ENCODE measurements at places on chromosomes 7 and 10.

DNA sequence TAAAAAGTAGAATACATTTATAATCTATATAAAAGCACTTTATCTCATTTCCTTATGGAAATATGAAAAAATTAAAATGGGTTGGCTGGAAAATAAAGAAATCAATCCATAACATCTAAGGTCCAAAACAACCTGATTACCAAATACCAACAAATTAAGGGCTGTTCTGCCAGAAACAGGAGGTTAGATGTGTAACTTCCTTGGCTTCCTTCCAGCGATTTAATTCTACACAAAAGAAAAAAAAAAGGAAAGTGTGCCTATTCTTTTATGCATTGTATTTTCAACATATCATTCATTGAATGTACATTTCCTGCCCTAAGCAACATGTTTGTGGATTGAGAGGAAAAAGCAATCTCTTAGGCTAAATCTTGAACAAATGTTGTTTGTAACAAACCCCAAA lies 36.2 kb upstream of the USP6NL start:
- no peak for DNase-seq

DNA sequence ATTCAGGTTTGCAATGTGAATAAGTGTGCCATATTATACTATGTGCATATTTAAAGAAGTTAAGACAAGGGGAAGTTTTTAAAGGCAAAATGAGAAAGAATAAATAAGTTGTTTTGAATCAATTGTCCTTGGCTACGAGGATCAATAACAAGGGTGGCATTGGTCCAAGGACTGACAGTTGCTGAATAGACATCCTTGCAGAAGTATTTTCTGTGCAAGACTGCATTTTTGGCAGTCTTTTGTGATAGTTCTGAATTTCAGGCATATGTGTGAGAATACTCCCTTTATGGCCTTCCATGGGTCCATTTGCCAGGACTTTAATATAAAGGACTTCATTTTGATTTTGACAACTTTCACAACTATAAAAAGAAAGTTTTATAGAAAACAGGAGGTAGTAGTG lies 5.4 kb upstream of the LIPA start:
- DNase-seq: no peak

GRCh38 chr10:60209874-60210570 lies 179.7 kb downstream of the ANK3 start:
- no peak for DNase-seq

DNA sequence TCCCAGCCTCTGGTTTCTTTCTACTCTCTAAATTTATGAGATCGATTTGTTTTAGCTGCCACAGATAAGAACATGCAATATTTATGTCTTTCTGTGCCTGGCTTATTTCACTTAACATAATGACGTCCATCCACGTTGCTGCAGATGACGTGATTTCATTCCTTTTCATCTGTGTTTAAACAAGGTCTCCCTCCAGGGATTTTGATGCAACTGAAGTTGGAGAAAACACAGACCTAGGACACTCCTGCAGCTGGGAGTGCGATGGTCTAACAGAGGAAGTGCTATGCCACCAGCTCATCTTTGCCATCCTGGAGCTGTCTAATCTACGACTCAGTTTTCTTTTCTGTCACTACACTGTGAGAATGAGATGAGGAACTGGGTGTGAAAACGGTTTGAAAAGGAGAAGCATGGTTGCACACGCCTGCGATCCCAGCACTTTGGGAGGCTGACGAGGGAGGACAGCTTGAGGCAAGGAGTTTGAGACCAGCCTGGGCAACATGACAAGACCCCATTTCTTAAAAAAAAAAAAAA lies 1.5 kb upstream of the KCTD7 start:
- DNase-seq: no peak

- DNase-seq: no peak
Observed at GRCh38 chr10:84005403-84005802, 133.9 kb upstream of the GHITM start.

DNA sequence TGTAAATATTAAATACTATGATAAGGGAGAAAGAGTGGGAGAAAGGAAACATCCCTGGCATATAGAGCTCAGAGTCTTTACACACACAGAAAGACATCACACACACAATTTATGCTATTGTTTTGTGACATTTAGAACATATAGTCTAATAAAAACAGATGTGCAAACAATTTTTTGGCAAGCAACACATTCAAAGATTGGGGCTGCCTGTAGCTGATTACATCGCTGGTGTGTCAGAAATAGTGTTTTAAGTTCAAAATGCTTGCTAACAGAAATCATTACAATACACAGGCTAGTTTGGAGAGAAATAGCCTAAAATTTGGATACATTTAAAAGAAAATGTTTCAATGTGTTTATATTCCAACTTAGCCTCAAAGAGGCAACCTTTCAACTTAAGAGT lies 256.7 kb upstream of the NPVF start:
- peak; percentile 43 for DNase-seq

- DNase-seq: no peak
Observed at GRCh38 chr7:87057210-87057609, 2.2 kb downstream of the ELAPOR2 start.

DNA sequence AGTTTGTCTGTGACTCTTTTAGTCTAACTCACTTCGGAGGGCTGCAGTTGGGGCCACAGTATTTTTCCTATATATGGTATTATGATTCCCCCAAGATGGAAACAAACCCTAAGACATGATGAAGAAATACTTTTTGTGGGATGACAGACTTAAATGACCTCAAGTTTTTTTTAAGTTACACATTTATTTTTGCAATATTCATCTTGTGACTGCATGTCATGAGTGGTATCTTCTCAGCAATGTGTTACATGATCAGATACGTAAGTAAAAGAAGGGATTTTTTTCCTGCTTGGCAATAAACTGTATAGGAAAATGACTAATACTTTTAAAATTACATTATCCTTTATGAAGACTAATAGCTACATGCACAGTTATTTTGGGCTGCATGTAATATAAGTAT lies 57.8 kb downstream of the OR13A1 start:
- DNase-seq: no peak

- peak; percentile 9 for DNase-seq
Observed at GRCh38 chr10:115063701-115064658, 29.2 kb upstream of the ATRNL1 start.

GRCh38 chr10:119608316-119609155 lies 11.8 kb upstream of the TIAL1 start:
- peak; percentile 55 for DNase-seq

GRCh38 chr7:148503900-148504487 lies 86.6 kb upstream of the C7orf33 start:
- DNase-seq: peak; percentile 28

DNA sequence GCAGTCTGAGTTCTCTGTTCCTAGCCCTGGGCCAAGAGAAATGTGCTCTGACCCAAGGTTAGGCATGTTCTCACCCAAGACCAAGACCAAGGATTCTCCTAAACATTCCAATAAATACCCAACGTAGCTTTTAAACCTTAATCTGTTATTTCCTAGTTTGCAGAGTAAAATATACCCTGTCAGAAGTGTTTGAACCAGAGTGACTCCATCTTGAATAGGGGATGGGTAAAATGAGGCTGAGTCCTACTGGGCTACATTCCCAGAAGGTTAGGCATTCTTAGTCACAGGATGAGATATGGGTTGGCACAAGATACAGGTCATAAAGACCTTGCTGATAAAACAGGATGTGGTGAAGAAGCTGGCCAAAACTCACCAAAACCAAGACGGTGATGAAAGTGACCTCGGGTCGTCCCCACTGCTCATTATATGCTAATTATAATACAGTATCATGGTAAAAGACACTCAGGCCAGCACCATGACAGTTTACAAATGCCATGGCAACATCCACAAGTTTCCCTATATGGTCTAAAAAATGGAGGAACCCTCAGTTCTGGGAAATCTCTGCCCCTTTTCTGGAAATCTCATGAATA lies 27.7 kb downstream of the PLXNA4 start:
- no peak for DNase-seq

DNA sequence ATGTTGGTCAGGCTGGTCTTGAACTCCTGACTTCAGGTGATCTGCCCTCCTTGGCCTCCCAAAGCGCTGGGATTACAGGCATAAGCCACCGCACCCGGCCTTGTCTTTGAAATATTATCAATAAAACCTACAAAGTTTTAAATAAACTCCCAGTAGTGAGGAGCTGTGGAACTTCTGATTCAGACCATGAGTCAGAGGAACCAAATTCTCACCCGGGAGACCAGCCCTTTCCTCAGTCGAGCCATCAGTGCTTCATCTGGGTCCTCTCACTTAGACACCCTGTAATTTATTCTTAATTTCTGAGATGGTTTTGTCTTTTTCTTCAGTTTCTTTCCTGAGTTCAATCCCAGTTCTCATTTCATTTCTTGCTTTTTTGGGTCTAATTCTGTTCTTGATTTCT lies 68.6 kb downstream of the DYNC2I1 start:
- DNase-seq: no peak

DNA sequence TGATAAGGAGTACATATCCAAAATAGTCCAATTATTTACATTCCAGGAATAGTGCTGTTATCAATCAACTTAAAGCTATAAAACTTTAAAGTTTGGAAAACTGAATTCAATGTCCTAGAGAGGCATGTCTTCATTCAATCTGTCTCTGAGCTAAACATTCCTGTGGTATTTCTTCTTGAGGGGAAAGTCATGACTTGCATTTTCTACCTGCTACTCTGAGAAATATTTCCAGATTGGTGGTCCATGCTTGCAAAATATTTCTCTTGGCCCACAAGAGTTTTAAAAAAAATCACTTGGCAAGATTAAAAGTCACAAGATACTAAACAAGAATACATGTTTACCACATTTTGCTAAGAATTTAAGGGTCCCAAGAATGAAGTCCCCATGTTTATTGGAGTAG lies 63.6 kb upstream of the HGF start:
- DNase-seq: no peak

DNA sequence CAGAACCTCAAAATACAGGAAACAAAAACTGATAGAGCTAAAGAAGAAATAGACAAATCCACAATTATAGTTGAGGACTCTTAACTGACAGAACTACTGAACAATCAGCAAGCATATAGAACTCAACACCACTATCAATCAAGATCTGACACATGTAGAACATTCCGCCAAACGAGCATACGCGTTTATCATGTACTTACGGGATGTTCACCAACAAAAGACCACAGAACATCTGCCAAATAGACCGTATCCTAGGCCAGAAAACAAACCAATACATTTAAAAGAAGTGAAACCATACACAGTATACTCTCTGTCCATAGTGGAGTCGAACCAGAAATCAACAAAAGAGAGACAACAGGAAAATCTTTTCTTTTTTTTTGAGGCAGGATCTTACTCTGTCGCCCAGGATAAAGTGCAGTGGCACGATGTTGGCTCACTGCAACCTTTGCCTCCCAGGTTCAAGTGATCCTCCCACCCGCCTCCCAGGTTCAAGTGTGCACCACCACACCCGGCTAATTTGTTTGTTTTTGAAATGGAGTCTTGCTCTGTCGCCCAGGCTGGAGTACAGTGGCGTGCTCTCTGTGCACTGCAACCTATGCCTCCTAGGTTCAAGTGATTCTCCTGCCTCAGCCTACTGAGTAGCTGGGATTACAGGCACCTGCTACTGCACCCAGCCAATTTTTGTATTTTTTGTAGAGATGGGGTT lies 5.1 kb downstream of the GNA12 start:
- no peak for DNase-seq

DNA sequence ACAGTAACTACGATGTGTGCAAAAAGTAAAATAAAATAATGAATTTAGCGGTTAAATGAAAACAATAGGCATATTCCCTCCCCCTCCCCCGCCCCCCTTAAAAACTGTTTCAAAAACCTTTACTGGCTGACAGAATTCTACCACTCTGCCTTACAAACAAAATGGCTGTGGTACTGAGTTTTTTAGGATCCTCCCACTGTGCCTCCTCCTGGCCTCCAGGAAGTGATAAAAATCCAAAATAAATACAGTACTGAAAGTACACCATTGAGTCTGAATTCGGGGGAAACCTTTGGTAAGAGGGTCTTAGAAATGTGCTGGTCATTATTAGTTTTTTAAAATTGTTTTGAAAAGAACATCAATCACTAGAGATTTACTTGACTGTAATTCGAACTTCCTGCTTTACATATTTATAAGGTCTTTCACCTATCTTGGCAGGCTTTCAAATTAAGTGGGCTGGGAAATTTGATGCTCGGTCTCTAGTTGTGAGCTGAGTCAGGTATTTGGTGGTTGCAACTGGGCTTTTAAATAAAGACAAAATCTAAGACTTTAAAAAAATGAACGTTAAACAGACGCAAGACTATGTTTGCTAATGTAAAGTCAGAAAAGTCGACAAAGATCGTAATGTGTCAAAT lies 32.5 kb upstream of the EPC1 start:
- peak; percentile 94 for DNase-seq
